Stimulated activated CD8-positive, alpha-beta memory T cell treated with anti-CD3 and anti-CD28 coated beads, Interleukin-4, amount 100 ng/mL, for 4 hours (primary cell): ENCODE measurements at places on chromosomes 4 and X.

GRCh38 chr4:12499693-12500092, 984.4 kb downstream of the RAB28 start:
- DNase-seq = no peak

DNA sequence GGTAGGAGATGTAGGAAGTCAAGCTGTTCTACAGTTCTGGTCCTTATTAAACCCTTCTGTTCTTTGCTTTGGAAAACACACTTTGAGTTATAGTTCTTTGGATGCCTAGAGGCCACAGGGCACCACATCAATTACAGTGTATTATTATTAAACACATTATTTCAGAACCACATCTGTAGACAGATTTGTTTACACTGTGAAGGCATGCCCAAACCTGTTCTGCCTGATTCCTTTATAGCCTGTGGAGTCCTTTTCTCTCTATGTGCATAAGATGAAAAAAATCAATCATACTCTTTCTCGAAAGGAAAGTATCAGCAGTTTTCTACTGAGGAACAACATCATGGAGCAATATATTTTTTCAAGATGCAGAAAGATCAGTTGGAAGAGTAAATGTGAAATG, 371.3 kb upstream of the INTU start:
- no peak for DNase-seq

- DNase-seq = no peak
These were observed 13.2 kb downstream of the HSD17B11 start for GRCh38 chr4:87377816-87378215.

- DNase-seq = no peak
These were observed 61.1 kb upstream of the VAMP7 start for GRCh38 chrX:155819966-155820491.

- DNase-seq = no peak
These were observed at the start of gene NUDT10 for GRCh38 chrX:51332188-51332942. NUDT10 (plus strand) TSS chrX:51332822; CDS start chrX:51332966, 144 bp downstream.

DNA sequence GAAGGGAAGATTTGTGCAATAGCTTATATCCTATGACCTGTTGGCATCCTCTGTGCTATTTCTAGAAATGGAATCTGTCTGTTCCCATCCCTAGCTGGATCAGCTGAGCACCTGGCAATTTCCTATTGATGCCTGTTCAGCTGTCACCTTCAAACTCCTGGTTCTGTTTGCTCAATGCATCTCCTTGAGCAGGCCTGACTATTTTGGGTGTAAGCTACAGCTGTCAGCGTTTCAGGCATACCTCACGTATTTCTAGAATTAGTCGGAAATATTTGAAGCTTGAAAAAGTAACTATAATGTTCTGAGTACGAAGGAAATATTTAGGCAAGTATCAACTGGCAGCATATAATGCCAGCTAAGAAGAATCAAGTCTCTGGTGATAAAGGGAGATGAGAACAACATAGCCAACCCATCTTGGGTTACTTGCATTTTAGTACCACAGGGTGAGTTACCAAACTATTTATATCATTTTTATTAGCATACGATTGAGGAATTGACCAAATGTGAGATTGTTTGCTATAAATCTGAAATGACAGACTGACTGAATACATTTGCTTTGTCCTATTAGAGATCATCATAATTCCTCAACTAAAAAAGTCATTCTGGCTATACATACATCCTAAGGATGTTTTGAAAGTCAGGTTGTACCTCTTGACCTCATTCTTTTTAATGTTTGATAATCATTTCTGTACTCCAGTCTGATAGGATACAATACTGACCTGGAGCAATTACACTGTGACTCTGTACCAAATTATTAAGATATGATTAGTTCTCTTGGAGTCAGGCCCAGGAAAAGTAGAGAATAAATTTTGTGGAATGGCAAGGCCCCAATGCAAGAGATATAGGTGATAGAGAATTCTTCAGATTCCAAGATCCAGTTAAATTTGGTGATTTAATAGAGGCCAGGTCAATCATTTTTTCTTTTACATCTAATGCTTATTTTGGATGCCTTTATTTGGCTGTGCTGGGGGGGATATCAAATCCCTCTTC, 36.4 kb upstream of the PLAC1 start:
- DNase-seq = no peak

GRCh38 chr4:139171876-139172691, 4.9 kb downstream of the ELF2 start:
- no peak for DNase-seq

- DNase-seq = no peak
These were observed 64.9 kb downstream of the POLR2B start for GRCh38 chr4:57043347-57044251.

DNA sequence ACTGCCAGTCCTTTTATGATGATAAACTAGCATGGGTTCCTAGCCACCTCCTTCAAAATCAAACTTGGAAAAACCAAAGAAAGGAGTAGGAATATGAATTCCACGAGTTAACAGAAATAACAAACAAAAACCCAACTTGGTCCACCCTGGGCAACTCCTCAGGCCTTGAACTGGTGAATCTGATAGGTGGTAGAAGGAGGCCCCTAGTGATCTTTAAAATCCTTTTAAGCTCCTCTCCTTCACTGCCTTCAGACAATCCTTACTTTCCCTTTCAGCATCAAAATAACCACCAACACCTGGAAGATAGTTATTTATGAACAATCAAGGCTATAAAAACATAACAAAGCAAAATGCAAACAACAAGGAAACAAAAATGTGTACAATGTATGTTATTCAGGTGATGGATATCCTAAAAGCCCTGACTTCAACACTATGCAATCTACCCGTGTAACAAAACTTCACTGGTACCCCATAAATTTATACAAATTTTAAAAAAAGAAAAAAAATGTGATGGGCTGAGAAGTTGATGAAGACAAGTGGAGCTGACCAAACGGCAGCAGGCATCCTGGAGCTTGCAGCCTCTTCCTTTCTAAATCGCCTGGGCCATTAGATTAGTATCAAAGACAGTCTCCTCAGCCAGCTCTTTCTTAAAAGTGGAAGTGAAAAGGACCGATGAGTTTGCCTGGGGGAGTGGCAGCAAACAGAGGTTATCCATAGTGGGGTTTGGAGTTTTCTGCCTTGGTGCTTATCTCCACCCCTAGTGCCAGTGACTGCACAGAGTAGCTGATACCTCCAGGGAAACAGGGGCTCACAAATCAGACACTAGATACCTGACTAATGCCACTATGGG, 179.6 kb downstream of the TMA16 start:
- no peak for DNase-seq

GRCh38 chr4:4446434-4446833, 59.5 kb downstream of the NSG1 start:
- DNase-seq = no peak

- no peak for DNase-seq
These were observed 189.6 kb upstream of the POF1B start for GRCh38 chrX:85569096-85569495.

DNA sequence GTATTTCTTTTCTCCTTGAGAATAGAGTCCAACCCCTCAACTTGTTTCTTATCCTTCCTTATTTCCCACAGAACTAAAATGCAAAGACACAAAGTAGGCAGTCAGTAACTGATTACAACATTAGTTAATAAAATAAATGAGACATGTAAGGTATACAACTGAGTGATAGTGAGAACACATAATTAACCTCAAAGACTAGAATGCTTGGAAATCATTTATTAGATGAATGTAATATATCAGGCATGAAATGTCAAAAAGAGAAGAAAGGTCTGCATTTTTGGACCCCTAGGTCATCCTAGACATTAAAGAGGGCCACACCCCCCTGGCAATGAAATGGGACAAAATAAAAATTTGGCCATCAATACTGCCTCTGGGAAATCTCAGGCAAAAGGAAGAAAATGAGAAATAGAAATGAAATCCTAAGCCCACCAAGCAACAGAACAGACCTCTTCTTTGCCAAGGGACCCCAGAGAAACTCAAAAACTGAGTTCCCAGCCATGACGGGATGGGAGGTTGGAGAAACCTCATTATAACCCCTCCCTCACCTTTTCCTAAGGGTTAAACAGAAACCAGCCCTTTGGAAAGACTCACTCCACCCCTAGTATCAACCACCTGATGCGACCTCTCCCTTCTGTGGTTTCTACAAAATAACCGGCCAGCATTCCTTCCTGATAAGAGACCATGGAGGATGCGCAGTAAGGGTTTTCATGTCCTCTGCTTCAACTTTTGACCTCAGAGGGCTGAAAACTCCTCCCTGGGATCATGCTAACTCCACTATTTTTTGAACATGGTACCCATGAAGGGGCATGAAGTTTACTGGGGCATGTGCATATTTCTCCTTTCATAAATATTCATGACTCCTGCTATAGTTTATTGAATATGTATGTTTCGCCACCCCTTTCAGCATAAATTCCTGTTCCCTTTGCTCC, 90.0 kb upstream of the EXOC1L start:
- no peak for DNase-seq

DNA sequence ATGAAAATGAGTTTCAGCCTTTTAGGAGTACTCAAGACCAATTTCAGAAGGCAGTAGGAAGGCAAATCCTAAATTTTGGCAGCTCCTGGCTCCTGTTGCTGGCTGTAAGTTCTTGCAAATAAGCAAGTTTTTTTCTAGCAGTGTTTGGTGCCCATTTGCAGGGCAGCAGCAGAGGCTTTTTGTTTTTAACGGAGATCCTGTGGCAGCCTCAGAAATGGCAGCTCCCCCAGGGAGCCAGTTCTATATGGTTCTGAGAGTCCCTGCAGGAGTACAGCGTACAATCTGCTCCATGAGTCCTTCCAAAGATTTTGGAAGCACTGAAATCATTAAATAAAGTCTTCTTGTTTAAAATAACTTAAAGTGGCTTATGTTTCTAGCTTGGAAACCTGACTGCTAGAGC, 171.9 kb downstream of the NDST4 start:
- no peak for DNase-seq
